Stimulated activated CD4-positive, alpha-beta T cell treated with anti-CD3 and anti-CD28 coated beads, Interleukin-1b, Interleukin-23, amount 100 ng/mL, for 1 hour (primary cell): ENCODE measurements at places on chromosomes 4 and X.

DNA sequence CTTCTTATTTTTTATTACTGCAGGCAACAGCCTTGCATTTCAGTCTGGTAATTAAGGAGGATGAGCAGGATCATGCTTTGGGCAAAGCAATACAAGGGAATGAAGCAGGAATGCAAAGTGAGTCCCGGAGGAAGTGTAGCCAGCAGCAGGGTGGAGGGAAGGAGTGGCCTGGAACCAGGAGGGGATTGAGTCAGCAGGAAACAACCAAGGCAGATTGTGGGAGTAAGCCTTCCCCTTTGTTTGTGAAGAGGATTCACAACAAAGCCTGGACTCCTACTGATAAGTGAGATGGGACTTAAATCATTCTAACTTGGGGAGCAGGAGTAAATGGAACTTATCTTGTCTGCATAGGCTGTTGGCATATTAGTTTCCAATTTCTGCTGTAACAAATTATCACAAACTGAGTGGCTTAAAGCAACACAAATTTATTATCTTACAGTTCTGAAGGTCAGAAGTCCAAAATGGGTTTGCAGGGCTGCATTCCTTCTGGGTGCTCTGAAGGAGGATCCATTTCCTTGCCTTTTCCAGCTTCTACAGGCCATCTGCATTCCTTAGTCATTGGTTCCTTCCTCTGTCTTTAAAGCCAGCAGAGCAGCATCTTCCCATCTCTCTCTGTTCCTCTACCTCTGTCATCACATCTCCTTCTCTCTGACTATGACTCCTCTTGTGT, 93.2 kb upstream of the AP1S2 start:
- DNase-seq, result no peak

- no peak for DNase-seq
Measured at GRCh38 chr4:35526456-35526855, 717.9 kb downstream of the ARAP2 start.

GRCh38 chrX:153582896-153583295, 16.0 kb downstream of the CCNQ start:
- DNase-seq, result peak; percentile 27

DNA sequence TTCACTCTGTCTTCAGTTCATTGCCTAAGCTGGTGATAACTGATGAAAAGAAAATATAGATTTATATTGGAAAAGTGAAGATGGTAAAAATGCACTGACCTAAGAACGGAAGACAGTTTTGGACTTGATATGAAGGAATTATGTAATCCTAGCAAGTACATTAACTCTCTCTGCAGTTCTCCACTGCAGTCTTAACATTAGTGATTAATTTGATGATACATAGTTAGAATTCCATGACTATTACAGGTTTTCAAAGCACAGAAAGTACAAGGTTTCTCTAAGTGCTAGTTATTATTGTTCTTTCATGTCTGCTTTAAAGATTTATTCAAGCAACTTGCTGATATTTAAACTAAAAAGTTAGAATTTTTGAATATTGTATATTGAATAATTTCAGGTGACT, 1591.7 kb upstream of the ADGRL3 start:
- no peak for DNase-seq

DNA sequence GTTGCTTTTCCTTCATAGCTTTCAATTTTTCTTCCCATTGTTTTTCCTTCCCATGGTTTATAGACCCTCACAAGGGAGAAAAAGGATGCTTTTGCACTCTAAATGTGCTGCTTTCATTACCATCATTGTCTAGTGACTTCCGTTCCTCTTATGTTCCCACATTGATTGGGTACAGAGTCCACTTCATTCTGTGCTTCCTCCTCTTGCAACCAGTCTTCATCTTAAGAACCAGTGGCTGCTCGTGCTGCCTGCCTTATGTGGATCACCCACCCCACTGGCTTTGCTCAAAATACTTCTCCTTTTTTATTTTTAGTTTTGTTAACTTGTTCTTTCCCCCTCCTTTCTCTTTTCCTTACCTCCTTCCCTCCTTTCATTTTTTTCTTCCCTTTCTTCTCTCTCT, 76.5 kb upstream of the BOD1L1 start:
- no peak for DNase-seq

DNA sequence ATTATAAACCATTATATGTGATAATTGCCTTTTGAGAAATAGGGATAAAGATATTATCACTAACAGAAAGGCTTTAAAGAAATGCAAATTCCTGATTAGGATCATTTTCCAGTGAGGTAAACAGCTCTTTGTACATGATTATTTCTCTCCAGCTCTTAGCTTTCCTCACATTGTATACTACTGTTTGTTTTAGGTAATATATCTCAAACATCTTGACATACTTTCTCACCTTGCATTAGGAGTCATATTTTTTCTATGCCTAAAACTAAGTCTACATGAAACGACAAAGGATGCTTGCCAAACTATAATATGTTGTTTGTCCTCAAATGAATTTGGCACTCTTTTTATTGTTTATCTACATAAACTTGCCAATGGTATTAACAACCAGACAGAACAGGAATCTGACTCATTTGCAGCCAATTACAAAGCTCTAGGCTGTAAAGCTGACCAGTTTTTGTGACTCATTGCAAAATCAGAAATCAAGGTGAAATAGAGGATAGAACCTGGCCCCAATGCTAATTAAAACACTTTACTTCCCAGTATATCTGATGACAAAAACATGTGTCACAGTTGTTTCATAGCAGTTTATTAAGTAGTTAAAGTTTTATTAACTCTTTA, 107.0 kb downstream of the IQCM start:
- DNase-seq, result no peak

GRCh38 chr4:1239141-1239949, 9.6 kb downstream of the CTBP1 start:
- DNase-seq, result no peak

GRCh38 chr4:100288161-100288560, 97.9 kb upstream of the DDIT4L start:
- no peak for DNase-seq

GRCh38 chr4:144820011-144820727, 174.2 kb downstream of the HHIP start:
- DNase-seq, result no peak

DNA sequence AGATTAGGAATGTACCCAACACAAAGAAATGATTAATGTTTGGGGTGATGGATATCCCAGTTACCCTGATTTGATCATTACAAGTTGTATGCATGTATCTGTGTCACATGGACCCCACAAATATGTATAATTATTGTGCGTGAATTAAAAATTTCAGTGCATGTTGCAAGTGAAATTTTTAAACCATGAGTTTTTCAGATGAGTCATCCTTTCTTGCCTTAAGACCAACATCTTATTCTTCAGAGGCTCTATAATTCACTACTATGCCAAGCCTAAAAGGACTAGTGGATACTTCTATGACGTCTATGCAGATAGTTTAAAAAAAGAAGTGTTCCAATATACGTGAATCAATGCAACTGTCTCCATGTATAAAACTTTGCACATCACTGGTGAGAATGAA, 113.0 kb upstream of the SH3RF1 start:
- DNase-seq, result no peak

DNA sequence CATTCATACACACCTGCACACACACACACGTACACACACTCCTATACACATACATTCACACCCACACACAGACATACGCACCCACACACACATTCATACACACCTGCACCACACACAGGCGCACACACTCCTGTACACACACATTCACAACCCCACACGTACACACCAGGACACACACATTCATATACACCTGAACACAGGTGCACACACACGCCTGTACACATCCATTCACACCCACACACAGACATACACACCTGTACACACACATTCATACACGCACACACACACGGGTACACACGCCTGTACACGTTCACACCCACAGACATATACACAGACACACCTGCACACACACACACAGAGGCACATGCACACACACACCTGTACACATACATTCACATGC, 53.0 kb upstream of the PPP2R3B start:
- no peak for DNase-seq

DNA sequence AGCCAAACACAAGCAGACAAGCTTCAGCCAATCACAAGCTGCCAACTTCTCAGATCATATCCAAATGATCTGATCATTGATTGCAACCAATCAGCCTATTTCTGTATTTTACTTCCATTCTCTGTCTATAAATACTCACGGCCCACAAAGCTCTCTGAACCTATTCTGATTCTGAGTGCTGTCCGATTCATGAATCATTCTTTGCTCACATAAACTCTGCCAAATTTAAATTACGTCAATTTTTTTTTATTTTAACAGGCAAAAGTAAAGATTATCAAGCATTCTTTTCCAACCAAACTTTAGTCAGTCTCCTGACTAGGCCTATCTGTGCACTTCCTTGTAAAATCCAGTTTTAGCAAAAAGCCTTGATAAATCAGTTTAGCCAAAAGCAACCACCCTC, 1.8 kb upstream of the TCEANC start:
- no peak for DNase-seq

GRCh38 chr4:80098635-80099034, 25.6 kb upstream of the ANTXR2 start:
- no peak for DNase-seq

DNA sequence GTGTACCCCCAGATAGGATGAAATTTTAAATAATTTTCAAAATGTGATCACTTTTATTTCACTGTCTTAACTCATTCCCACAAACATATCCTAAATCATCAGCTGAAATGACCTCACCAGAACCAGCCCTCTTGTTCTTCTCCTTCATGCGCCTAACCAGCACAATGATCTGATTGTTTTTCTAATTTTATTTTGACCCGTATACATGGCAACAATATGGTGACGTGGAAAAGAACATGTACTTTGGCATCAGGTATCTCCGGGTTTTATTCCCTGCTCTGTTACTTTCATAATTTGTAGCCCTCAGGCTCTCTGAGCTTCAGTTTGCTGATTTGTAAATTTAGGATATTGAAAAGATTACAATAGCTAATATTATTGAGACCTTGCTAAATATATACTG, 562.4 kb upstream of the ZFP42 start:
- DNase-seq, result no peak

DNA sequence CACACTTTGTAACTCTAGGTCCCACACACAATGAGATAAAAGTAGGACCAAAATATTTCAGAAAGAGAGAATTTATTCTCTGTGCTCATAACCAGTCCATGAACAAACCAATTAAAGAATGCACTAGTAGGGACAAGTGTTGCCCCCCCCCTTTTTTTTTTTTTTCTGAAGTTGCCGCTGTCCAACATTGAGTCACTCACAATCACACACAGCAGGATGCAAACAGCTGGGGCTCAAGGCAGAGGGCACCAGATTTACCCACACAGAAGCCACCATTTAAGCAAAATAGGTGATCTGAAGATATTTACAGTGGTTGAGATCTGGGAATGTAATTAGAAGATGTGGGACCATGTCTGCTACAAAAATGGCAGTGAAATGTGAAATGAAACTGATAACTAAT, 850.9 kb upstream of the SLIT2 start:
- no peak for DNase-seq

DNA sequence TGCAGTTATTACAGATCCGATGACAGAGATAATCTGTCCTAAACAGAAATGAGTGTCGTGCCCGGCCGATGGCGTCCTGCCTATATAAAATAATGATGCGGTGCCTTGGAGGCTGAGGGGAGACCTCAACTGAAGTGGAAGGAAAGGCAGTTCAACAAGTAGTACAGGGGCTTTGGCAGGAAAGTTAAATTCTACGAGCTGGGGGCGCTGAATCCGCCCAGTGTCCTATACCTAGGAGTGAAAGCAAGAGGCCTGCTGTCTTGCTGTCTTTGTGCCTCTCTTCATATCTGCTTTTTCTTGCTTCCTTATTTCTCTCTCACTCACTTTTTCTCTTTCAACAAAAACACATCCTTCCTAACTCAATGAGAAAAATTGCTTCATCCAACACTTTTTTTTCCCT, 82.2 kb upstream of the PRPS2 start:
- DNase-seq, result no peak

GRCh38 chrX:40964633-40965586, 120.3 kb upstream of the USP9X start:
- no peak for DNase-seq

GRCh38 chrX:100649550-100650356, 5.8 kb downstream of the SRPX2 start:
- no peak for DNase-seq

DNA sequence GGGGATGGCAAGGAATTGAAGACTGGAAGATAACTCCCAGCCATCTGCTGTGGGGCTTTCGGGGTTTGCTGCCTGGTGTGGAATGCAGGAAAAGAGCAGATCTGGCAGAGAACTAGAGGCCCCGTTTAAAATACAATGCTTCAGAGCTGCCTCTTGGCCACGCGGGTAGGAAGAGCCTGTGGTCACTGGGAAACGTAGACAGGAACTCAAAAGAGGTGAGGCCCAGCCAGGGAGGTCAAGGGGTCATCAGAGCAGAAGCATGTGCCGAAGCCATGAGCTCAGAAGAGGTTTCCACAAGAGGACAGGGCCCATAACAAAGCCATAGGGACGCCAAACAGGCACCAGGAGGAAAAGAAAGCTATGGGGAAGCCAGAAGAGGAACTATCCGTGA, 14.5 kb upstream of the STS start:
- DNase-seq, result no peak

DNA sequence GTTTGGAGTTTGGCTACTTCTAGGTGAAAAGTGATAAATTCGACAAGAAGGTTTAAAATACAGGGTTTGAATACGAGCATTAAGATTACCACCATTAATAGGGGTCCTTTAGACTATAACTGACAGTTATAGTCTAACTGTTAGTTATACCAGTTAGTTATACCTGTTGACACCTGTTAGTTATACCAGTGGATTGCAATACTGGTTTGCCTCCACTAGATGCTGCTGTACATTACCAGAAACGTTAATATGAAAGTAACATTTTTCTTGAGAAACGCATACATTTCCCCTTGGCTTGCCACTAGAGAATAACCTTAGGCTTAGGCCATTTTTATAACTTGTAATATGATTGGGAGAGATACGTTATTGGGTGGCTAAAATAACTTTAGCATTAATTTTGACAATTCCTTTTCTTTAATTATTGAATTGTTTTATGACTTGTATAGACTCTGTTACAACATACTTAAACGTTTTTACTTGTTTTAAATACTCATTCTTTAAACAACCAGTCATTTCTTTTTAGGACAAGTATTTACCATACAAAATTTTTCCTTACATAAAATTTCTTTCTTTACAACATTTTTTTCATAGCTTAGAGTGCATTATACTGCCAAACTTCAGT, 911.2 kb downstream of the FSTL5 start:
- no peak for DNase-seq

DNA sequence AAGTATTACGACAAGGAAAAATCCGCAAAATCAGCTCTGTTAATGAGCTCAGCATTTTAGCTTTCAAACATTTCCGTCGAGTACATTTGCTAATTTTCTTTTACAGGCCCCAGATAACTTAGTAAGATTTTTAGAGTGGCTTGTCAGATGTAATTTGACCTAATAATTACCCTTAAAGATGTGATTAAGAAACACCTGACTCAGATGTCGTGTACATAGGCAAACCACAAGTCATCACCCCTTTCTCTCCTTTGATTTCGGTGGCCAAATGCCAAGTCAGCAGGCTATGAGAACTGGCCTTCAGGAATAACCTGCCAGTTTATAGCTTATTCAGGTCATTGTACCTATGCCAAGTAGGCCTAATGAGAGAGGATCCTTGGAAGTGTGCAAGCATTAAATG, 369.6 kb downstream of the PCDH7 start:
- DNase-seq, result no peak
